ENCODE measurements at places on chromosomes 4 and X.
A peak's percentile ranks its signal among the peaks of the same experiment; 100 is the strongest.

DNA sequence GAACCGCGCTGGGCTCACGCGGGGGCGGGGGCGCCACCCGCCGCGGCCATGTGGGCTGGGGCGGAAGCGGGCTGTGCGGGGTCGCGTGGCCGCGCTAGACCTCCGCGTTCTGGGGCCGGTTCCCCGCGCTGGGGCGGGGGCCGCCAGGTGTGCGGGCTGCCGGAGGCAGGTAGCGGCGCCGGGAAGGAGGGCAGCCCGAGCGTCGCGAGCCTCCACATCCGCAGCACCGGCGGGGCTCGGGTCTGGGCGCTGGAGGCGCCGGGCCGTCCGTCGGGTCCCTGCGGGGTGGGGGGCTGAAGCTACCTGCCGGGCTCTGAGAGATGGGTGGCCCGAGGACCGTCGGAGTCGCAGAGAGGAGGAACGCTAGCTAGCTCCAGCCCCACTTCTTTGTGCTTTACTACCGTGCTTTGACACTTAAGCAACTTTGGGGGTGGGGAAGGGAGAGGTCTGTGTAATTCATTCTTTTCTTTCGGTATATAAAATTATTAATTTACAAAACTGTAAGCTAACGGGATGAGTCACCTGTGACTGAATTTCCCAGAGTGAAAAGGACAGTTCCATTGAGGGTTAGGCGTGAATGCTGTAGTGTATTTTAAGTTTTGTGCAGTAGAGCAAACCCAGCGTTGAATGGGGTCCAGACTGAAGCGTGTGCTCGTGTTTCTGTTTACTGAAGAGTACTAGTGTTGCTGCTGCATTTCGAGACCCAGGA is 689 bp downstream of the METAP1 start:
- DNase-seq: peak; percentile 33

DNA sequence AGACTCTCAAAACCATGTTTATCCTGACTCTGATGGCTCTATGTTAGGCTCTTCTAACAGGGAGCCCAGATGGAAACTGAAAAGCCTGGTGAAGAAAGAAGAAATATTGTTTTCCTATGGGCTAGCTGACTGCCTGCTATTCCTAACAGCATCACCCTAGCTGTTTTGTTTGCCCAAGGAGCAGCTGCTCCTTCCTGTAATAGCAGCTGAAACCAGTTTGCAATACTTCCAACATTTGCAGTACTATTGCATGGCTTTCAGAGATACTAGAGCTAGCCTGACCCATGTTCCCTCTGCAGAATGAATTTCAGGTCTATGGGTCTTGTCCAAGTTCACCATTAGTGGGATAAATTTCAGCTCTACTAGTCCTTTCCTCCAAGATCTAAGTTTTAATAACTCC is 495.2 kb downstream of the INPP4B start:
- no peak for DNase-seq

GRCh38 chr4:128600410-128600809 is 209.1 kb upstream of the JADE1 start:
- DNase-seq: no peak

DNA sequence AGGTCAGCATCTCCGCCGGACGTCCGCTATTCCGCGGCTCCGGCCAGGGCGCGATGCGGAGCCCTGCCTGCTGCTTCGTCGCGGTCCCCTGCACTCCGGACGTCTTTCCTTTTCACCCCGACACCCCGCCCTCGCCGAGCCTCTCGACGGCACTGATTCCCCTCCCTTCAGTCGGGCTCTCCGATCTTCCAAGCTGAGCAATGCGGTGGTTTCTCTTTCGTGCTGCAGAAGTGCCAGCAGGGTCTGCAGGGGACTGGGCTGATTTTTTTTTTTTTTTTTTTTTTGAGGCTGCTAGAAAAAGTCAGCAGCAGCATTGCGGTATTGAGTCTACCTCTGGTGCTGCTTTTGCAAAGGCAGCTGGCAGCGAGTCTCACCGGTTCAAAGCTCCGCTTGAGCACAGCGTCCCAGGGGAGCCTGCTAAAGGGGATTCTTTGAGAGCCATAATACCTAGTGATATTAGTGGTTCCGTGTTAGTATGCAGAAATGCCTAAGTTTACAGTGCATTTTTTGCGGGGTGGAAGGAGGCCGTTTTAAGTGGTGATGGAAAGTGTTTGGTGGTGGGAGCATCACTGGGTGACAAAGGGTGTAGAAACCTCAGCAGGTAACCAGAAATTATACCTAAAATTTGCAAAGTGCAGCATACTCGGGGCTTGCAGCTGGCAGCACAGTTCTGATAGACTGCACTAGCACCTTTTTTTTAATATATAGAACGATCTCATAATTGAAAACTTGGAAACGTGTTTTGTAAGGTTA is 969 bp downstream of the STIM2 start:
- DNase-seq: peak; percentile 83

DNA sequence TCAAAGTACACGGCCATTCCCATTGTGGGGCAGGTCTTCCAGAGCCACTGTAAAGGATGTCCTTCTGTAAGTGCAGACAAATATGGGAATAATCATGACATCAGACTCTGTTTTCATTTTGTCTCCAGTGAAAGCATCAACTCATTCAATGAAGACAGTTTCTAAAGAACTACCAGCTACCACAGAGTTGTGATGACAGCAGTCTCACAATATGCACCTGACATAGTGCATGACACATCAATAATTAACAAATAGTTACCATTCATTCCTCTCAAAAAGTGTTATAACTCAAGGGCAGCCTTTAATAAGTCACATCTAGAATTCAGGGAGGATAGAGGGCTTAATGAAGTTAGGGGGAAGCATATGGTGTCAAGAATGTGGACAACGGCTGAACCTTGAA is 20.2 kb downstream of the MTTP start:
- DNase-seq: no peak

DNA sequence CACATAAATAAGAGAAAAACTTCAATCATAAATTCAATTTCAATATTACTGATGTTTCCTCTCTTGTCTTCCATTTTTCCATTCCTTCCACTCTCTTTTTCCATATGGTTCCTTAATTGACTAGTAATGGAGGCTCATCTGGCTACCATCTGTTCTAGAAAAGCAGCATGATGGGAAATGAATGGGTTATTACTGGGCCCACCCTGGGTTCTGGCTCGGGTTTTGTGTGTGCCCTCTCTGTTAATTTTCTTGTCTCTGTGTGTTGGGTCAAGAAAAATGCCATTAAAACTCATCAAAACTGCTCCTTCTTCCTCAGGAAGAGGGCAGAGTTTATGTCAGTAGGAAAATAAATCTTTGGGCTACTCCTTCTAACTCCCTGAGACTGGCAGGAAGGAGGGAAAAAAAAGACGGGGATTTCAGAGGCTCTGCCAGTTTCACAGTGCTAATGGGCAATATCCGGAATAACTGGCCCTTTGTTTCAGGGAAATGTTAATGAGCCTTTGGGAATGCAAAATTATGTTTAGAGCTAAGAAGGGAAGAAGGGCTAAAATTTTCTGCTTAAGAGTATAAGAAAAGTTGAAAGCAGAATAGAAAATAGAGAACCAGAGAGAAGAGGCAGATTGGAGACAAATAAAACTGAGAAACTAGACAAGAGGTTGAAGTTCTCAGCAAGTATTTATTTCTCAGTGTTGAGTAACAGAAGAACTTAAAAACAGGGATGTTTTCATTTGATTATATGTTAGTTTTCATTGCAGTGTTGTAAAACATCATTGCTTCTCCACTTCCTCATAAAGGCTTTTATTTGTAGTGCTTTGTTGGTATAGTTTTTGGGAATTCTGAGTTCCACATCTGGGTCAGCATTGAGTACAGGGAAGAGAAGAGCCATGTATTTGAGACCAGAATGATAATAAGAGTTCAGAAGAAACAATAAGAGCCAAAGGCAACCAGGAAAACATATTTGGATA is 19.7 kb downstream of the GABRB1 start:
- DNase-seq: no peak

DNA sequence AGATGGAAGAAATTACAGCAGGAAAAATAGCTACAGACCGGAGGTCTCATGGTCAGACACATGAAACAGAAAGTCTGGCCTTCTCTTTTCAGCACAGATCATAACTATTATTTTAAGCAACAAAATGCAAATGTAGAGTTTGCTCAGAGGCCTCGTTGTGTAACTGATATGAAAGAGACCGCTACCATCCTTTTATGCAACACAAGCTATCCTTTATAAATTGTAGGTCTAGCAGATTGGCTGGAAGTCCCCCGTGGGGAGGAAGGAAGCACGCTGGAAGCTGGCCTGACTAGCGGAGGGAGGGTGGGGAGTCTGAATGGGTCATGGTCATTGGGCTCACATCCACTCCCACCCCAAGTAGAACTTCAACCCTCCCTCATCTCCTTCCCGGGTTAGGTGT is 27.7 kb downstream of the DMP1 start:
- DNase-seq: peak; percentile 26

DNA sequence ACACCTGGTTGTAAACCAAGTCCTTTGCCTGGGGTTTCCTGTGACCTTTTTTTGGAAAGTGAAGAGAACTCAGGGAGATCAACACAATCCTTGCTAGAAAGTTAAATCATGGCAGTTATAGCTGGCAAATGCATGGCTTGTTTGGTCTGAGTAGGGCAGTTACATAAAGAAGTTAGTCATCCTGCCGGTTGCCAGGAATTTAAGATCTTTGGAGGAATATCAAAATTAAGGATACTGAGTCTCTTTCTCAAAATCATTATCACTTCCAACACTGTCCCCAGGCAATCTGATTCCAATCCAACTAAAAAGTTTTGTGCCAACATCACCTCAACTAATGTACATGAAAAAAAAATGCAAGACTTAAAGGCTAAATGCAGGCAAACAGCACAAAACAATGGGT is 40.3 kb downstream of the C4orf54 start:
- no peak for DNase-seq

GRCh38 chr4:5749568-5749967 is 38.6 kb downstream of the EVC start:
- no peak for DNase-seq

DNA sequence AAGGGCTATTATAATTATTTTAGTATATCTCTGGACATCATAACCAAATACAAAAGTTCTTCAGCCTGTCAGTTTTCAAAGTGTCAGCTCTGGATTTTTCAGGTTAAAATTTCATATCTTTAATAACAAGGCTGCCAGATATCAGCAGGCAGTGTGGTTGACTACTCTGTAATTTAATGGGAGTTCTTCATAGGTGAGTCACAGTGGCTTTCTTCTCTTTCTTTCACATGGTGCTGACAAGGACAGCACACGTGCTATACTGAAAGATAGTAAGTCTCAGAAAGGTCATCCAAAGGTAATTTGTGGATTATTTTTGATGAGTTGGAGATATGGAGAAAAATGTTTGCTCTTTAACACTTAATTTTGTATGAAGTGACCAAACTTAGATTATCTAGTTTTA is 43.2 kb downstream of the GALNT7 start:
- DNase-seq: no peak

- no peak for DNase-seq
These were observed 36.0 kb upstream of the ARSJ start for GRCh38 chr4:114015444-114015899.

DNA sequence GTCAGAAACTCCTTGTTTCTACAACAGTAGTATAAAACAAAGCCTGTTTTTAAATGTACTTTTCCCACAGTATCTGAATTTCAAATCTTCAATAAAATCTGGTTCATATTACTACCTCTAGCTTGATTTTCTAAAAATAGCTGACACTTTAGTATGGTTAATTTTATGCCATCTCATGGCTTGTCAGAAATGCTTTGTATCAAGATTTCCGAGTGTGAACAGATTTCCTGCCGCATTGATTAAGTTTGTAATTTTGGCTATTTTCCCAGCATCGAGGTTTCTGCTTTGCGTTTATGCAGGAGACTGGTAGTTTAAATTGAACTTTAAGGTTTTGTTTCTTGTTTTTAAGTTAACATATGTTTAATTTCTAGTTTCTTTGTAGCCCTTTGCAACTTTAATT is 44.2 kb downstream of the CLCN3 start:
- no peak for DNase-seq

DNA sequence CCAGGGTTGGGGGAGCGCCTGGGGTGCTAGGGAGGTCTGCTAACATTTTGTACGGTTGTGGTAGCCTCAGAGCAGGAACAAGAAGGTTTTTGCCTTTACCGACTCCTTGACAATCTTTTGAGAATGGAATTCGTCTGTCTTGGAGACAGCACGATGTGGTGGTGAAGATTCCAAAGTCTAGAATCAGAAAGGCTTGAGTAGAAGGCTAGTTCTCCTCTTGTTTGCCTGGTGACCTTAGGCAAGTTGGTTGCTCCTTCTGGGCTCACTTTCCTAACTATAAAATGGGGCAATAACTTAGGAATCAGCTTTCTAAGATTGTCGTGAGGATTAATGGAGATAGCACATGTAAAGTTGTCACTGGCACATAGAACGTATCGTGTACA is 741 bp downstream of the FAM47E start:
- no peak for DNase-seq

DNA sequence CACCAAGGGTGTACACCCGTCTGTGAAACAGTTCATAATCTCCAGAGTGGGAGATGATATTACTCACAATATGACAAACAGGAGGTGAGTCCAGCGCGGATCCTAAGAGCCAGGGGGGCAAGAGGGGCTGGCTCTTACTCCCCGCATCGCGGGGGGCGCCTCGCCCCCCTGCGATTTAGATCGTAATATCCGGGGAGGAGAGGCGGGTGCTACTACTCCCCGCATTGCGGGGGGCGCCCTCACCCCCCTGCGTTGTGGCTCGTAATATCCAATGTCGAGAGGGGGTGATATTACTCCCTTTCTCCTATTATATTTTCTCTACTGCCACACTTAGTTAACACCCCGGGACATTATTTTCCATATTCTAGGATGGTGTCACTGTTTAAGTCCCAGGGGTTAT is 131.9 kb downstream of the ADRA2C start:
- no peak for DNase-seq

- DNase-seq: no peak
These were observed 94.5 kb upstream of the IQCM start for GRCh38 chr4:149910177-149910576.

- no peak for DNase-seq
These were observed 30.8 kb downstream of the COMMD8 start for GRCh38 chr4:47432749-47433148.

GRCh38 chr4:18025288-18025687 is 3.7 kb upstream of the LCORL start:
- no peak for DNase-seq

- no peak for DNase-seq
These were observed 9.4 kb upstream of the RPGR start for GRCh38 chrX:38336538-38337240.
